ENCODE measurements at places on chromosomes 1 and 21.

DNA sequence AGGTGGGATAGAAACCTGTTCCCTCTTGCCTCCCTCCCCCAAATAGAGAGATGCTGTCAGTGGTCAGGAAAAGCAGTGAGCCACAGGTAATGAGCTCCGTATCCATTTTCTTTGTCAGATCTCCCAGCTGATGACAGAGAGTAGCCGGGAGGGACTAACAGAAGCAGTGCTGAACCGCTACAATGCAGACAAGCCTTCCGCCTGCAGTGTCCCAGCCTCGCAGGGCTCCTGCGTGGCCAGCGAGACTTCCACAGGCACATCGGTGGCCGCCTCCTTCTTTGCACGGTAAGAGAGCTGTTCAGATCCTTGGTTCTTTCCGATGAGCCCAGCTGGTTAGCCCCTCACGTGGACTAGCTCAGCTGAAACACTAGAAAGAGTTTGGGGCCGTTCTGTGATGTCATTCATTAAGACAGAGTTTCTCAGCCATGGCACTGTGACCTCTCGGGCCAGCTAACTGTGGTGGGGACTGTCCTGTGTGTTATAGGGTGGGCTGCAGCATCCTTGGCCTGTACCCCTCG is 264.7 kb downstream of the KIF26B start:
- no peak for DNase-seq

- no peak for DNase-seq
Measured at GRCh38 chr1:85599076-85599491, 18.5 kb downstream of the CCN1 start.

GRCh38 chr1:115479055-115479482 is 141.0 kb upstream of the NGF start:
- DNase-seq, result no peak

DNA sequence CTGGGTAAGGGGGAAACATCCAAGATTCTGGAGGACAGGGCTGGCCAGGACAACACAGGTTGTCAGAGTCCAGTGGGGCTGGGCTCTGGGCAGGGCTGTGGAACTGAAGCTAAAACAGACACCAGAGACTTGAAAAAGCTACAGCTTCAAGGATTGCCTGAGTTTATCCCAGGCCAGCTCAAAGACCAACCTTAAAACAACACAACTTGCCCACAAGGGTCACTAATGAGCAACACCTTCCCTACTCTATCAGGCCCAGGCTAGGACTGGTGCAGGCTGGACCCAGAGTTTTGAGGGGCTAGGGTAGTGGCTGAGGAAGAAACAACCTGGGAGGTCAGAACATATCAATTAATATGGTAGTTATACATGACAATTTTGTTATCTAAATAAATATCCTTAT is 160.7 kb downstream of the SLC45A1 start:
- DNase-seq, result no peak

GRCh38 chr1:1858382-1859086 is 32.4 kb downstream of the GNB1 start:
- DNase-seq, result no peak

GRCh38 chr1:85144351-85144750 is 56.5 kb downstream of the SYDE2 start:
- no peak for DNase-seq

Data from stimulated activated CD4-positive, alpha-beta T cell treated with anti-CD3 and anti-CD28 coated beads, Interleukin-1b, Interleukin-23, amount 100 ng/mL, for 1 hour (primary cell).